MCF 10A (cell line): ENCODE measurements at places on chromosomes 4 and X. TPM values are rescaled to one million over a fixed set of nuclear protein-coding genes. Genes with fewer than 3 reads are reported as not detected.

The SORCS2 gene
- 0.05 TPM in 1 of 2 replicates, not detected in the other for total RNA-seq

GRCh38 chr4:69800599-69800998 lies 40.2 kb upstream of the SULT1B1 start:
- no peak overlapping the region for H3K27ac ChIP-seq
- H3K36me3 ChIP-seq, result no peaks in the 10 kb centered on the region
- no peaks in the 10 kb centered on the region for H3K27me3 ChIP-seq
- peak; percentile 19 for DNase-seq
- H3K4me1 ChIP-seq, result no peaks in the 10 kb centered on the region

The MAOA gene
- 8.2 and 9.8 TPM in 2 replicates for total RNA-seq

GRCh38 chr4:80839792-80840191 lies 190.7 kb upstream of the BMP3 start:
- no peaks in the 10 kb centered on the region for H3K36me3 ChIP-seq
- no peak overlapping the region for H3K27ac ChIP-seq
- DNase-seq, result no peak
- H3K4me1 ChIP-seq, result no peaks in the 10 kb centered on the region
- no peak overlapping the region for H3K4me3 ChIP-seq

DNA sequence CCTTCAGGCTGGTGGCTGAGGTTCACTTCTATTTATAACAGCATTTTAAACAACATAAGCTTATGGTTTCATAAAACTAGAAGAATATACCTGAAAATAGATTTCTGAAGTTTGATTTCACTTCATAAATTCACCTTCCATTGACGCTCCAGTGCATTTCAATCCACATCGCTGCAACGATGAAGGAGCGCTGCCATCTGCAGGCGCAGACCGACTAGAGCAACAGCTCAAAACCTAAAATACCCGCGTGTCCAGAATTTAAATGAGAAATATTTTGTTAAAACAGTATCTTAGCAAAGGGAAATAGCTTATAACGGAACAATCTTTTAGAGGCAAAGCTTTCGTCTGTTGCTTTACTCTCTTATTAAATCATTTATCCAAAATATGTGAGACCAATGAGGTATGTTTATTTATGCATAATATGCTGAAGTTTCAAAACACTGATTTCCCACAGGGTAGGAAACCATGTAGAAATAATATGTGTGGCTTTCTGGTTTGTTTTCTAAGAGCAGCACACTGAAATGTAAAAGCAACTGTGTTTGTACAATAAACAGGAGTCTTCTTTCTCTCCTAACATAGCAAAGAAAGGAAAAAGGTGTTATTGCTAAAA lies 816.4 kb upstream of the FRG1 start:
- H3K27ac ChIP-seq, result no peak overlapping the region
- no peak overlapping the region for H3K4me3 ChIP-seq
- no peaks in the 10 kb centered on the region for H3K4me1 ChIP-seq
- H3K27me3 ChIP-seq, result no peaks in the 10 kb centered on the region
- peak; percentile 47 for DNase-seq
- H3K36me3 ChIP-seq, result no peaks in the 10 kb centered on the region

GRCh38 chr4:7253341-7253700 lies 61.0 kb downstream of the SORCS2 start:
- DNase-seq, result no peak
- H3K4me1 ChIP-seq, result peaks cover 10% of the 10 kb centered on the region
- H3K4me3 ChIP-seq, result no peak overlapping the region
- no peak overlapping the region for H3K27ac ChIP-seq
- H3K27me3 ChIP-seq, result no peaks in the 10 kb centered on the region
- H3K36me3 ChIP-seq, result no peaks in the 10 kb centered on the region

DNA sequence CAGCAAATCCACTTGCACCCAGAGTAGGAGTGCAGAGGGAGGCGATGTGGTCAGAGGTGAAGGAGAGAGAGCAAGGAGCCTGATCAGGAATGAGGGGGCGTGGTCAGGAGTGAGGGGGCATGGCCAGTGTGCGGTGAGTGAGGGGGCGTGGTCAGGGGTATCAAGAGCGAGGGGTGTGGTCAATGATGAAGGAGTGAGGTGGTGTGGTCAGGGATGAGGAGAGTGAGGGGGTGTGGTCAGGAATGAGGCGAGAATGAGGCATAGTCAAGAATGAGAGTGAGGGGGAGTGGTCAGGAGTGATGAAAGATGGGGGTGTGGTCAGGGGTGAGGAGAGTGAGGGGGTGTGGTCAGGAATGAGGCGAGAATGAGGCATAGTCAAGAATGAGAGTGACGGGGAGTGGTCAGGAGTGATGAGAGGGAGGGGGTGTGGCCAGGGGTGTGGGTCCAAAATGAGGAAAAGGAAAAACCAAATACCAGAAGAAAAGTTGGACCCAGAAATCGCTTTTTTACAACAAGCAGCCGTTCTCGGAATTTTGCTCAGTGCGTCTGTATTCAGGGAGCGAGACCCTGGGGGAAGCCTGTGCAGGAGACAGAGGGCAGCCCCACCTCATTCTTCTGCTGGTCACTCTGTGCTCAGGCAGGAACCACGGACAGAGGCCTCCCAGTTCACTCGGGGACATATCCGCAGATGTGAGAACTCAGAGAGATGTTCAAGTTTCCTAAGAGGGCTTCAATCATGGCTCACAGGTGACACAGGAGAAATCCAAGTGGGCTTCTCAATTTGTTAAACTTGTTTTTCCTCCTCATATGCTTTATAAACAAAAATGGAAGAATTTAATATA lies 47.5 kb downstream of the MAGEA1 start:
- peak; percentile 76 for DNase-seq
- H3K36me3 ChIP-seq, result no peaks in the 10 kb centered on the region
- H3K4me1 ChIP-seq, result peaks cover 8% of the 10 kb centered on the region
- no peak overlapping the region for H3K27ac ChIP-seq
- peaks cover 25% of the 10 kb centered on the region for H3K27me3 ChIP-seq

- no peaks in the 10 kb centered on the region for H3K4me1 ChIP-seq
- peak; percentile 6 for DNase-seq
- H3K36me3 ChIP-seq, result no peaks in the 10 kb centered on the region
- H3K27ac ChIP-seq, result no peak overlapping the region
- H3K4me3 ChIP-seq, result no peak overlapping the region
- no peaks in the 10 kb centered on the region for H3K27me3 ChIP-seq
Measured at GRCh38 chr4:148126825-148127224, 315.4 kb downstream of the NR3C2 start.

- peaks cover 35% of the 10 kb centered on the region for H3K27me3 ChIP-seq
- no peak for DNase-seq
- H3K4me3 ChIP-seq, result no peak overlapping the region
- H3K36me3 ChIP-seq, result no peaks in the 10 kb centered on the region
- no peaks in the 10 kb centered on the region for H3K4me1 ChIP-seq
- no peak overlapping the region for H3K27ac ChIP-seq
Measured at GRCh38 chrX:54865208-54865607, 55.4 kb upstream of the TRO start.

GRCh38 chrX:107227780-107228485 lies 21.5 kb downstream of the DNAAF6 start:
- no peaks in the 10 kb centered on the region for H3K36me3 ChIP-seq
- H3K4me3 ChIP-seq, result no peak overlapping the region
- peaks cover 46% of the 10 kb centered on the region for H3K27me3 ChIP-seq

GRCh38 chrX:129632443-129632842 lies 22.3 kb downstream of the APLN start:
- H3K36me3 ChIP-seq, result no peaks in the 10 kb centered on the region
- no peak overlapping the region for H3K27ac ChIP-seq
- no peak for DNase-seq
- H3K4me1 ChIP-seq, result no peaks in the 10 kb centered on the region

GRCh38 chr4:56330691-56331090 lies 56.6 kb downstream of the AASDH start:
- H3K27ac ChIP-seq, result no peak overlapping the region
- no peak overlapping the region for H3K4me3 ChIP-seq
- peak; percentile 13 for DNase-seq
- no peaks in the 10 kb centered on the region for H3K36me3 ChIP-seq
- H3K4me1 ChIP-seq, result no peaks in the 10 kb centered on the region

- H3K27ac ChIP-seq, result no peak overlapping the region
- H3K4me1 ChIP-seq, result no peaks in the 10 kb centered on the region
- DNase-seq, result no peak
- no peak overlapping the region for H3K4me3 ChIP-seq
Measured at GRCh38 chr4:89064848-89065247, 7.9 kb upstream of the FAM13A start.

- no peak overlapping the region for H3K4me3 ChIP-seq
- H3K27ac ChIP-seq, result no peak overlapping the region
- no peak for DNase-seq
- no peaks in the 10 kb centered on the region for H3K27me3 ChIP-seq
- H3K36me3 ChIP-seq, result no peaks in the 10 kb centered on the region
Measured at GRCh38 chr4:141659539-141659938, 23.2 kb downstream of the IL15 start.

GRCh38 chr4:55359397-55359916 lies 13.4 kb downstream of the SRD5A3 start:
- peaks cover 32% of the 10 kb centered on the region for H3K4me1 ChIP-seq
- H3K27ac ChIP-seq, result peak overlapping the region; percentile 76
- H3K36me3 ChIP-seq, result peaks cover 9% of the 10 kb centered on the region
- peak; percentile 53 for DNase-seq
- no peaks in the 10 kb centered on the region for H3K27me3 ChIP-seq
- peak overlapping the region; percentile 46 for H3K4me3 ChIP-seq

The ARMCX4 gene
- not detected in 2 replicates for total RNA-seq

- H3K36me3 ChIP-seq, result no peaks in the 10 kb centered on the region
- H3K4me3 ChIP-seq, result no peak overlapping the region
- peaks cover 60% of the 10 kb centered on the region for H3K27me3 ChIP-seq
- no peak for DNase-seq
- H3K27ac ChIP-seq, result no peak overlapping the region
Measured at GRCh38 chrX:135006187-135006586, 15.4 kb downstream of the SMIM10 start.

GRCh38 chrX:19824603-19825002 lies 62.8 kb downstream of the SH3KBP1 start:
- no peaks in the 10 kb centered on the region for H3K4me1 ChIP-seq
- peaks cover 6% of the 10 kb centered on the region for H3K36me3 ChIP-seq
- H3K27me3 ChIP-seq, result peaks cover 8% of the 10 kb centered on the region
- H3K27ac ChIP-seq, result no peak overlapping the region

The ZCCHC18 gene
- not detected in 2 replicates for total RNA-seq

DNA sequence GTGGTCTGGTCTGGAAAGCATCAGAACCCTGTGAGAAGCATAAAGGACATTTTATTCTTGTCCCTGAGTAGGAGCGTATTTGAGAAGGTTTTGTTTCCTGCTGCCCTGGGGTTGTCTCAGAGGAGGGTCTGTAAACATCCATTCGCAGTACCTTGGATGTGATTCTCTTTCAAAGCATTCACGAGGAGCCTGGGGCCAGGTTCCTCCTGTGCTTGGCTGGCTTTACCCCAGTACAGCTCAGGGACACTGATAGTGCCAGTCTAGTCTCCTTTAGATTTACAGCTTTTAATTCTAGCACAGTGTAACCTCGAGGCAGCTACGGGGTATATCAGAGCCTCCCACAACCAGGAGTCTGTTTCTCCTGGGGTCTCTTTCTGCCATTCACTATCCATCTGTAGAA lies 2.7 kb downstream of the CLRN2 start:
- H3K36me3 ChIP-seq, result no peaks in the 10 kb centered on the region
- H3K4me3 ChIP-seq, result no peak overlapping the region
- peaks cover 16% of the 10 kb centered on the region for H3K4me1 ChIP-seq
- no peaks in the 10 kb centered on the region for H3K27me3 ChIP-seq

GRCh38 chrX:54042609-54043021 lies 1.7 kb downstream of the PHF8 start:
- peaks cover 37% of the 10 kb centered on the region for H3K36me3 ChIP-seq
- H3K27me3 ChIP-seq, result peaks cover 19% of the 10 kb centered on the region
- peaks cover 9% of the 10 kb centered on the region for H3K4me1 ChIP-seq
- peak; percentile 58 for DNase-seq
- peak overlapping the region; percentile 99 for H3K27ac ChIP-seq

DNA sequence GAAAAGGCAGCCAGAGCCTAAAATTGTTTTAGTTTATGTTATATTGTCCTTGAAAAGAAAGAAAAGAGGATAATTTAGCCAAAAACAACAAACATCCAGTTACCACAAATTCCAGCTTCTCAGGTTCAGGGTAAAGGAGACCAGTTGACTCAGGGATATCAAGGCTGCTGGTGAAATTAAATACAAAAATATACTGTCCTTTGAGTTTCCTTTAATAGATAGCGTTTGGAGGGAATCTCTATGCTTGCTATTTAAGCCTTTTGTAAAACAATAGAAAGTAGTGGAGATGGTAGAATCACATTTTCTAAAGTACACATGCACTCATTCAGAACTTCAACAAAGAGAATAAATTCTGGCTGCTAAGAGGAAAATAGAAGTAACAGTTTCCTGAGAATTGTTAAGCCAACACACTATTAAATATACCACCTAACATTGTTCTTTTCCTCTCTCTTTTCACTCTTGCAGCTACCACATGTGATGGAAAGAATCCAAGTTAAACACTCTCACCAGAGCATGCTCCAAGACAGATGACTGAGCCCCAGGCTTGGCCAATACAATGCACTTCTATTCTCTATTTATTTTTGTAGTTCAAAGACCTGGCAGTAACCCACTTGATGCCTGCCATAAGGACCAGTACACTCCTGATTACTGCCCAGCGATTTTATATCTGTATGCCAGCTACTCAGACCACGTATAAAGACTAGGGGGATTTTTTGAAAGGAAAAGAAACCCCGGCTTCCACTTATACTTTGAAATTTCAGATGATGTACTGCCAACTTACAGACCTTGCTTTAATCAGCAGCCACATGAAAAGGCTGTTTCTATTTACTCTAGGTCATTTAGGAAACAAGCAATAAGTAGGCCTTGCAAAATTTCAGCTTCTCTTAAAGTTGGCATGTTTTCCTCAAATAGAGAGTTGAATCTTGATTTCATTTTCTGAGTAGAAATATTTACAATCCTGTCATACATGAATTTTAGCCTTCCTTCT lies 756.9 kb downstream of the FAT4 start:
- no peaks in the 10 kb centered on the region for H3K36me3 ChIP-seq
- H3K4me1 ChIP-seq, result peaks cover 6% of the 10 kb centered on the region
- H3K27me3 ChIP-seq, result no peaks in the 10 kb centered on the region
- peak overlapping the region; percentile 68 for H3K27ac ChIP-seq
- peak; percentile 80 for DNase-seq
- H3K4me3 ChIP-seq, result peak overlapping the region; percentile 2

The MAGEB1 gene
- not detected in 2 replicates for total RNA-seq

DNA sequence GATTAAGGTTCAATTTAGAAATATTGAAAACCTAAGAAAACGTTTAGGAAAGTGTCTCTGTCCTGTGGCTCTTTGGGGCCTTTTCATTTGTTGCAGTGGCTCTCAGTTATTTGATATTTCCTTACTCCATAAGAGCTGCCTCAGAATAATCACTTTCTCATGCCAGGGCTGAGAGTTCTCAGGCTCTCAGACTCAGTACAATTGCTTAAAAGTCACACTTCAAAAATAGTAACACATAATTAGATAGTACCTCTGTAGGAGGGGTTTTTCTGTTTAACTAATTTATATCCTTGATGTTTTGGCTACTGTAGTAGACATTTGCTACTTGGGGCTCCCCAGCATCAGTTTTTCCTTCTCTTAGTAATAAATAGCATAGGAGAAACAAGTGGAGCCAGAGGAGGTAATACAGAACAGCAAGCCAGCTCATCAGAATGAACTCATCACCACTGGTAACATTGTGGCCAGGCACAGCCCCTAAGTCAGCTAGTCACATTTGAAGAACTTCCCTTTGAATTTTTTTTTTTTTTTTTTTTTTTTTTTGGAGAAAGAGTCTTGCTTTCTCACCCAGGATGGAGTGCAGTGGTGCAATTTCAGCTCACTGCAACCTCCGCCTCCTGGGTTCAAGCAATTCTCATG lies 8.0 kb upstream of the HNRNPD start:
- no peak overlapping the region for H3K4me3 ChIP-seq
- H3K27me3 ChIP-seq, result no peaks in the 10 kb centered on the region
- H3K27ac ChIP-seq, result no peak overlapping the region
- peaks cover 5% of the 10 kb centered on the region for H3K36me3 ChIP-seq
- no peak for DNase-seq
